ENCODE measurements at places on chromosomes 2 and 18. TPM values are rescaled to one million over a fixed set of nuclear protein-coding genes. Genes with fewer than 3 reads are reported as not detected.

Gene ERFE
- total RNA-seq: 0.56 TPM

Gene SIX3
- not detected for total RNA-seq

Gene CMPK2
- total RNA-seq: 0.28 TPM

Gene BMP10
- total RNA-seq: not detected

Gene HOXD13
- total RNA-seq: not detected

DNA sequence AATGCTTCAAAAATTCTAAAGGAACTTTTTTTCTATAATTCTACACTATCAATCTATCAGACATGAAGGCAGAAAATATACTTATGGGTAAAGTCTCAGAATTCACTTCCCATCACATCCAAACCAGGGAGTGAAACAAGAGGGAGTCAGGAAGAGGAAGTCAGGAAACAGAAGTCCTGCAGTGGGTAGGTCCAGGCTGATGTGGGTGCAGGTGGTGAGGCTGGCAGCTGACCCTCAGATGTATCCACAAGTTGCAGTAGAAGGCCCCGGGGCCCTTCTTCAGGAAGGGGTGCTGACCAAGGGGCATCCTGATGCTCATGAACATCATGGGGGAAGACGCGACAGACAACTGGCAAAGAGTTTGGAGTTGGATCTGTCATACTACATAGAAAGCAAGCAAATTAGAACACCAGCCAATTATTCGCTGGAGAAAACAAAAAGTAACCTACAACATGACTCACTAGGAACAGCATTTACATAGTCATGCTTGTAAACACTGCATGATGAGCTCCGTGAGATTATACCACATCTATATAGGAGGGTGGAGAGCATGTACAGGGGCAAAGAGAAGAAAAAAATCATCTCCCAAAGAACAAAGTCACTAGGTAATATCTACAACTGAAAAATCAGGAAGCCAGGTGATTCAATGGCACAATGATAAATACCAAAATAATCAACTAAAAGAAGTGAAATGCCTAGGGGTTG lies 4.2 kb downstream of the UXS1 start:
- H3K36me3 ChIP-seq: no peaks in the 10 kb centered on the region
- H3K4me1 ChIP-seq: peaks cover 5% of the 10 kb centered on the region
- H3K4me3 ChIP-seq: no peak overlapping the region
- no peaks in the 10 kb centered on the region for H3K27me3 ChIP-seq

DNA sequence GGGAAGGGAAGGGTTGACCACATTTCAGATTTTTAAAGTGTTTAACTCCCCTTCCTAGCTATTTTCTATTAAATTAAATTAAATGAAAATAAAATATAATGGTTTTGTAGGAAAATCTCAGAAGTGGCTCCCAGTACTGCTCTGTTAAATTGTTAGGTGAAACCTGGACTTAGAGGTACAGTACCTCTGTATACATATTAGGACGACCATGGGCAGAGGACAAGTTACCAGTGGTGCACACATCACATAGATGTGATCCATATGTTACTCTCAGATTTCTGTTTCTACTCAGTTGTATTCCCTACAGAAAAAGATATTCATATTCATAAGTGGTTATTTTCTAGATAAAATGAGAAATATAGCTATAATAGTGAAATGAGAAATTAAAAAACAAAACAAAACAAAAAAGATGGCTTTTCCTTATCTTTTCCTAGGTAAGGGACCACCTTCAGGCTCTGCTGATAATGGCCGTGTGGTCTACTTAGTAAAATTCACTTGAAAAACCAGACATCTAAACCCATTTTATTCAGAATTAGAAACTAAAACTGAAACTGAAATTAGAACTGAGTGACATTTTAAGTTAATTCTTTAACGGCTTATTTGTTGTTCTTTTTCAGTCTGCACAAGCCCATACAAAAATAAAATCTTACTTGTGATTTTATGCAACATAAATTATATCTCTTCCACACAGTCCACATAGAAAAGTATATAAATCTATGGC lies 832.5 kb upstream of the CHAC2 start:
- peaks cover 4% of the 10 kb centered on the region for H3K4me1 ChIP-seq
- H3K36me3 ChIP-seq: no peaks in the 10 kb centered on the region
- H3K4me3 ChIP-seq: no peak overlapping the region
- H3K27me3 ChIP-seq: no peaks in the 10 kb centered on the region
- no peak for DNase-seq

GRCh38 chr2:30871980-30872789 lies 64.9 kb upstream of the CAPN13 start:
- DNase-seq: no peak
- no peak overlapping the region for H3K4me3 ChIP-seq
- H3K4me1 ChIP-seq: no peaks in the 10 kb centered on the region
- no peak overlapping the region for H3K27ac ChIP-seq
- H3K36me3 ChIP-seq: no peaks in the 10 kb centered on the region

DNA sequence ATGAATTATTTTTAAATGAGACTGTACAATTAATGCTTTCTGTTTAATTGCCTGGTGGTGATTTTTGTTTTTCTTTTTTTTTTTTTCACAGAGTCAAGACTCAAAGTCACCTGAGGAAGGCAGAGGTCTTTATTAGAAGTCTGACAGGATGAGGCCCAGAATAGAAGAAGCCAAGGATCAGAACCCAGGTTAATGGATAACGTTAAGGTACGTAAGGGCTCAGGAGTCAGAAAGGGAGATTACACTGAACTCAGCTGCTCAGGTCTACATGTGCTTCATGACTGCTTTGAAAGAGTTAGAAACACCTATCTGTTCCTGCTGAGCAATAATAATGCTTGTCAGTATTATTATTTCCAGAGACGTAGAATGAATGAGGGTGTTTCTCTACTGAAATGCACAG lies 196.5 kb downstream of the LRATD1 start:
- no peak overlapping the region for H3K27ac ChIP-seq
- H3K36me3 ChIP-seq: no peaks in the 10 kb centered on the region
- H3K27me3 ChIP-seq: no peaks in the 10 kb centered on the region
- DNase-seq: no peak
- no peaks in the 10 kb centered on the region for H3K4me1 ChIP-seq

DNA sequence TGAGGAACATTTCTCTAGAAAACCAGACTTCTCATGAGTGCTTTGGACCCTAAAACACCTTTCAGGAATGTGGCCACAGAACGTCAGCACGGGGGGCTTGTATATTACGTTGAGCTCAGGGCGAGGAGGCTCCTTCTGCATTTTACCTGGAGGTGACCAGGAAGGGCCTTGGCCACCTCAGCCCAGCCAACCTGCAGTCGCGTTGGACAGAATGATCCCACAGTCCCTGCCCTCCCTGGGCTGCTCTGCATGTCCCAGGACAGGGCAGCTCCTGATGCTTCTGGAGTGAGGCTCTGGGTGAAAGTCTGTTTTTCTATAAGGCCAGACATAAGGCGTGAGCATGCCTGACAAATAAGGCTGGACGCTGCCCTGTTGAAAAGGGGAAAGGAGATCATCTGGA lies 121.9 kb downstream of the NDUFA10 start:
- no peak overlapping the region for H3K4me3 ChIP-seq
- no peak for DNase-seq
- no peaks in the 10 kb centered on the region for H3K27me3 ChIP-seq
- H3K36me3 ChIP-seq: no peaks in the 10 kb centered on the region
- no peaks in the 10 kb centered on the region for H3K4me1 ChIP-seq
- H3K27ac ChIP-seq: no peak overlapping the region

DNA sequence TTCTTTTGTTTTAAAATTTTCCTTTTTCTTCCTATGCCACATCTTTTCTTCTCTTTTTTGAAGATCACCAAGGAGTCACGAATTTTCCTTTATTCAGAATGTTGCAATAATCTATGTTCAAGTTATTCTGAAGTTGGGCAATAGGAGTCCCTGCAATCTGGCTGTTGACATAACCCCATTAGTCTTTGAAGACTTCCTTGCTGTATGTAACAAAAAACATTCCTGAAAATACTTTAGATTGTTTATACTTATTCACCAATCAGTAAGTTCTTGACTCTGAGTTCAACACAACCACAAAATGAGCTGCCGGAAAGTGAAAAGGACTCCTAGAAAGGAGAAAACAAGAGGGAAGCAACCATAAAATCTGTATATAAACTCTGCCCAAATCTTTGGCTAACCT lies 62.8 kb downstream of the TMEM237 start:
- DNase-seq: peak; percentile 89
- peaks cover 12% of the 10 kb centered on the region for H3K4me1 ChIP-seq
- H3K4me3 ChIP-seq: no peak overlapping the region
- H3K27me3 ChIP-seq: no peaks in the 10 kb centered on the region
- H3K27ac ChIP-seq: peak overlapping the region; percentile 96
- H3K36me3 ChIP-seq: no peaks in the 10 kb centered on the region

- no peak overlapping the region for H3K27ac ChIP-seq
- H3K36me3 ChIP-seq: no peaks in the 10 kb centered on the region
- no peak overlapping the region for H3K4me3 ChIP-seq
- no peaks in the 10 kb centered on the region for H3K4me1 ChIP-seq
Observed at GRCh38 chr2:193228276-193228675, 1033.5 kb upstream of the TMEFF2 start.

DNA sequence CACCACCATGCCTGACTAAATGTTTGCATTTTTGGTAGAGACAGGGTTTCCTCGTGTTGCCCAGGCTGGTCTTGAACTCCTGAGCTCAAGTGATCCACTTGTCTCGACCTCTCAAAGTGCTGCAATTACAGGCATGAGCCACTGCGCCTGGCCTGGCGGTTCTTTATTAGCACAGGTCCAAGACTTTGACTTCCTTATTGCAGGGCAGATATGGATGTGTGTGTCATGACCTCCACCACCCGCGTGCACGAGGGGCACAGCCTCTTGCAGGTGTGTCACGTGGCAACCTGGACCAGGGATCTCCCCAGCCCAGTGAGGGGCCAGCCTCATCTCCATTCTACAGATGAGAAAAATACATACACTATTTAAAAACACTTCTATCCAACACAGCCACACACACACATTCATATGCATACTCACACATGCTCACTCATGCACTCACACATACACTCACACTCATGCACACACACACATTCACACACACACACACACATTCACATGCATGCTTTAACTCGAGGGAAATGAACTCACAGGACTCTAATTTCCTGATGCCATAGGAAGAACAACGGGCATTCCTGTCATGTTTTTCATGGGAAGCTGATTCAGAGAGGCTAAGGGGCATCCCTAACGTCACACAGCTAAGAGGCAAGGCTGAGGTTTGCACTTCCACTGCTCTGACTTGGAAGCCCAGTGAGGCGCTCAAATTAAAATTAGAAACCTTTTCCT lies 38.8 kb downstream of the RRM2 start:
- peak; percentile 35 for DNase-seq
- H3K27me3 ChIP-seq: no peaks in the 10 kb centered on the region
- H3K4me3 ChIP-seq: no peak overlapping the region
- H3K36me3 ChIP-seq: no peaks in the 10 kb centered on the region
- no peak overlapping the region for H3K27ac ChIP-seq

- no peak overlapping the region for H3K27ac ChIP-seq
- H3K4me3 ChIP-seq: no peak overlapping the region
- no peaks in the 10 kb centered on the region for H3K4me1 ChIP-seq
- no peaks in the 10 kb centered on the region for H3K27me3 ChIP-seq
- no peak for DNase-seq
- H3K36me3 ChIP-seq: no peaks in the 10 kb centered on the region
Observed at GRCh38 chr2:66228128-66228547, 206.8 kb upstream of the MEIS1 start.

DNA sequence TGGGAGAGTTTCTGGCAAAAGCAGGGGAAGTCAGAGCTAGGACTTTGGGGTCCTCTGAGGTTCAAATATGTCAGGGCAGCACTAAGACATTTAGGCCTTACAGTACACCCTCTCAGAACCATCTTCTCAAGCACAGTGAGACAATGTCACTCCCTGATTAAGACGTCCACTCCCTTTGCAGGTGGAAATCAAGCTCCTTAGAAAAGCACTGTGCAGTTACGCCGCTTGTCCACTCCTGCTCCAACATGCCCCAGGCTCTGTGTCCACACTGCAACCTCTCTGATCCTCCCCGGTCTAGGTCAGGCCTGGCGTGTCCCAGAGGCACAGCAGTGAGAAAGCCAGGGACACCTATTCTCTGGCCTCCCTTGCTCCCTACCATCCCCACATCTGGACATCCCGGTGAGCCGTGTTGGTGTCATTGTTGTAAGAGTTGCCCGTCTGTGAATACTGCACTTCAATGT lies 528.6 kb upstream of the ID2 start:
- H3K4me3 ChIP-seq: no peak overlapping the region
- no peak overlapping the region for H3K27ac ChIP-seq
- no peaks in the 10 kb centered on the region for H3K36me3 ChIP-seq
- no peak for DNase-seq
- H3K27me3 ChIP-seq: no peaks in the 10 kb centered on the region

DNA sequence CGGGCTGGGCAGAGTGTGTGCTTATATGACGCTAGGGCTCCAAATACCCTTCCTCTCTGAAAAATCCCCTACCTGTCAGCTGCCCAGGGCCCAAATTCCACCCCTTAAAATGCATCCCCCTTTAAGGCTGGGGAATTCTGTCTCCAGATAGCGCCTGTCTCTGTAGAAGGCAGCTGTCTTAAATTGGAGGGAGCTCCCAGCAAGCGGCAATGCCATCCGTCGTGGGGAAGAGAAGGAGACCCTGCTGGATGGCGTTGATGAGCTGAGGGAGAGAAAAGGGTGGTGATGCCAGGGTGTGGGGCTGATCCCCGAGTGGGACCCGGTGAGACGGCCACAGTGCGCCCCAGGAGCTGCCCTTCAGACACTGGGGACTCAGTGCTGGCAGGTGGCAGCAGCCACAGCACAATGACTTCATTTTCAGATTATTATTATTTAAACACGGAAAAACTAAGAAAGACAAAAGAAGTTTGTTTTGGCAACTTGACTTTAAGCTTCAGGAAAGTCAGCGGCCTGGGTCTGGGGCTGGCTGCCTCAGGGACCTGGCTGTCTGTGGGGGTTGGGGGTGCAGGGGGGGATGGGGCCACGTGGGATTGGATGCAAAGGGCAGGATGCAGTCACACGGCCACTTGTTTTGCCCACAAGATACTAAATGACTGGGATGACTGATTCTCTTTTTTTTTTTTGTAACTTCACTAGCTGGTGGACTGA lies 152.8 kb downstream of the TFCP2L1 start:
- H3K27ac ChIP-seq: no peak overlapping the region
- H3K4me1 ChIP-seq: no peaks in the 10 kb centered on the region
- H3K4me3 ChIP-seq: no peak overlapping the region
- H3K27me3 ChIP-seq: peaks cover 40% of the 10 kb centered on the region
- H3K36me3 ChIP-seq: no peaks in the 10 kb centered on the region

- no peaks in the 10 kb centered on the region for H3K27me3 ChIP-seq
- H3K4me3 ChIP-seq: no peak overlapping the region
- H3K36me3 ChIP-seq: no peaks in the 10 kb centered on the region
- peaks cover 23% of the 10 kb centered on the region for H3K4me1 ChIP-seq
- peak; percentile 84 for DNase-seq
Observed at GRCh38 chr2:121485039-121485438, 45.6 kb upstream of the RNU4ATAC start.

DNA sequence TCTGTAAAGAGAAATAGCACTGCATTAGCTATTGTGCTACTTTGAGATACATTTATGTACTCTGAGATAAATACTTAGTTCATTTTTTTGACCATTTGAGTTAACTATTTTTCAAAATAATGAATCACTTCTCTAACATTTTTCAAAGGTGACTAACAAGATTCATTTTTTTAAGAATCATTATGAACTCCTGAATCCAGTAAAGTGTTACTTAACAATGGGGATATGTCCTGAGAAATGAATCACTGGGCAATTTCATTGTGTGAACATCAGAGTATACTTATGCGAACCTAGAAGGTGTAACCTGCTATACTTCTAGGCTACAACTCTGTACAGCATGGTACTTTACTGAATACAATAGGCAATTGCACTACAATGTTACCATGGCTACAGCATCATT lies 355.8 kb downstream of the ARL6IP6 start:
- no peak for DNase-seq
- no peak overlapping the region for H3K27ac ChIP-seq
- no peaks in the 10 kb centered on the region for H3K36me3 ChIP-seq
- no peaks in the 10 kb centered on the region for H3K4me1 ChIP-seq
- no peak overlapping the region for H3K4me3 ChIP-seq
